Mucosa of gallbladder (tissue), 1 donor: ENCODE measurements at places on chromosomes 5 and 9. TPM values are rescaled to one million over a fixed set of nuclear protein-coding genes. Genes with fewer than 3 reads are reported as not detected.

DNA sequence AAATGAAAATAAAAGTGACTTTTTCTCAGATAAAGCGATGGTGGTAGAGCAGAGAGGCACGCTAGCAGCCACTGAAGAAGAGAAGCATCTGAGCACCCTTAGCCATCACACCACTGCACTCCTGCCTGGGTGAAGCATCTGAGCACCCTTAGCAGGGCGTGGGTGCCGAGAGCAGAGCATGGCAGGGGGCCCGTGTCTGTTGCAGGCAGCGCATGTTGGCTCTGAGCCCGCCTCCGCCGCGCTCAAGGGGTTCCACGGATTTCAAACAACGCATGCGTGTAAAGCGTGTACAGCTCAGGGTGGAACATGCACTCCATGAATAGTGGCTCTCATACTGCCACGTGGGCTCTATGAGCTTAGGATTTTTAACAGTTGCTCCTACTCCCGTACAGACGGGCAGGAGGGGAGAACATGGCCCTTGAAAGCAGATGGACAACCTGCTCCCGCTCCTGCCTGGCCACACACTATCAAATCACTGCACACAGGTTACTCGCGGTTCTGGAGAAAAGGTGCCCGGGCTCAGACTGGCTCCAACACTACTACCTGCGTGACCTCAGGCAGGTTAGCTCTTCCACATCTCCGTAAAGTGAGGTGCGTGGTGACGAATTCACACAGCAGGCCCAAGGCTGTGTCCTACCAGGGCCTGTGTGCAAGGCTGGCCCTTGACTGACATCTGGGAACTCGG is 12.1 kb downstream of the LRRC14B start:
- no peak for DNase-seq

Gene REEP2
- 7.6 TPM for total RNA-seq

Gene ABO
- 16.3 TPM for total RNA-seq

DNA sequence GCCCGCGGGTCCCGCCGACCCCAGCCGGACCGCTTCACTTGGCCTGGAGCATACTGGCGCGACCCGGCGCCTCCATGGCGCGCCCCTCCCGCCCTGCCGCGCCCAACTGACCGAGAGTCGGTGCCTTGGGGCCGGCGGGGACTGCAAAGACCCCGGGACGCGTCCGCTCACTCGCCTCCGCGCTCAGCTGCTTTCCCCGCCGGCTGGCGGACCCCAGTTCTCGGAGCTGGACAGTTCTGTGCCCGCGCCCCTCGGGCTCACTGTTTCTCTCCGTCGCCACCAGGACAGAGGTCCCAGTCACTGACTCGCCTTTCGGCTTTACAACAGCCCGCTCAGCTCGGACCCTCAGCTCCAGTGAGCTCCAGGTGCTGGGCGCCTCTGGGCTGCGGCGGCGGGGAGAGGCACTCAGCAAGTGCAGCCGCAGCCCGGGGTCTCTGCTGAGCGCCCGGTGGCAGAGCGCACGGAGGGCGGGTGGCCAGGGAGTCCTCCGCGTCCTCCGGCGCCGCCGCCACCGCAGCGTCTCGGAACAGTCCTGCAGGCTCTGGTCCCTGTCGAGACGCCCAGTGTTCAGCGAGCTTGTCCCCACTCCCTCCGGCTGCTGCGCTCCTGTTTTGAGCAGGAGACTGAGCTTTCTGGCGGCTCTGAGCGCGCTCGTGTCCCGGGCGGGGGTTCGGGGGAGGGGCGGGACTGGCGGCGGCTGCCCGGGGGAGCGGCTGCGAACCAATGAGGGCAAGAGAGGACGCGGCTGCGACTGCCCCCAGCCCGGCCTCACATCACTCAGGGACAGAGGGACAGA is at the start of gene SMIM32:
Gene SMIM32 (minus strand): TSS at position 637 of the 796 bp plus-strand sequence. CDS start 638 bp downstream, outside the sequence.
- peak; percentile 67 for DNase-seq

Gene FOXD4L4
- total RNA-seq = not detected

- DNase-seq = no peak
Observed at GRCh38 chr5:15933259-15934207, 246.1 kb downstream of the MARCHF11 start.

Gene EGR1
- 98.5 TPM for total RNA-seq

DNA sequence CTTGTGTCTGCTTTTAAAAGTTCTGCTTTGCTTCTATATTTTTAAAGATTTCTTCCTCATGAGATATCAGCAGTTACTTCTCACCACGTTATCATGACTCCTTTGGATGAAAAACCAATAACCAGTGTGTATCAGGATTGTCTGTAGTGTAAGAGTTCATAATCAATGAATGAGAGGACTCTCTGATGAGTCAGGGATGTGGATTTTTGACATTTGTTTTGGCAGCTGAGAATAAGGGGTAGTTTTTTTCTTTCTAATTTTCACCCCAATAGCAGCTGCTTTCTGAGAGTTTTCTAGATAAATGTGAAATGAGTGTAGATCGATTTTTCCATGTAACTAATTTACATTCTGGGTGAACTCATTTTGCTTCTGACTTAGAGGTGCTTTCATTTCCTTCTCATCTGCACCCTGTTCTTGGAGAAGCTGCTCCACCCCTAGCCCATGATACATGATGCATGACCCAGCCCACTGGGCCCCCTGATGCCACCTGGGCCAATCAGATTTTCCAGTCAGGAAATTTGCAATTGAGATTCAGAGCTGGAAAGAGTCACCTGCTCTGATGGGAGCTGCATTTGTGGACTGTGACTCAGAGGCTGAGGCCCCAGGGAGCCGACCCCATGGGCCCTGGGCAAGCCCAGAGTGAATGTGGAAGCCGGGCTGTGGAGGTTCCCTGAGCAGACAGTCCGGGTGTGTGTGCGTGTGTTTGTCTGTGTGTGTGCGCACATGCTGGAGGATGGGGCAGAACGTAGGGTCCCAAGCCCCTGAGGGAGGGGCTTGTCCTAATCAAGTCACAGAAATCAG is 159.3 kb downstream of the RGS3 start:
- DNase-seq = peak; percentile 66

GRCh38 chr5:153432583-153432982 is 57.9 kb upstream of the GRIA1 start:
- DNase-seq = no peak

Gene C5orf52
- not detected for total RNA-seq

Gene CTXN3
- total RNA-seq = not detected

DNA sequence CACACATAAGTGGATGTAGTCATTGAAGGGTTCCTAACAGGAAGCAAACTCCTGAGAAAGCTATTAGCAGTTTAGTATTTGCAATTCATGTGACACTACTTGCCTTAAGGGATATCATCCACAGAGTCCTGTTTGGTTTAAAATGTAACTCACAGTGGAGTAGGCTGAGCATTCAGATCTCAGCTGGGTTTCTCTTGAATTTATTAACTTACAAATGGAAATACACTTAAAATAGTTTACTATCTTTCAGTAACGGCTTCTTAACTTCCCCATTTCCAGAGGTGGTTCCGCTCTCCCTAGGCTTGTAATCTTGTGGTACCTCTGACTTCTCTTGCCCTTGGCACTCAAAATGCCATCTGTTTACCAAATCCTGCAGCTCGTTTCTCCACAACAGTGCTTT is 660.7 kb upstream of the ADAMTS16 start:
- DNase-seq = no peak

DNA sequence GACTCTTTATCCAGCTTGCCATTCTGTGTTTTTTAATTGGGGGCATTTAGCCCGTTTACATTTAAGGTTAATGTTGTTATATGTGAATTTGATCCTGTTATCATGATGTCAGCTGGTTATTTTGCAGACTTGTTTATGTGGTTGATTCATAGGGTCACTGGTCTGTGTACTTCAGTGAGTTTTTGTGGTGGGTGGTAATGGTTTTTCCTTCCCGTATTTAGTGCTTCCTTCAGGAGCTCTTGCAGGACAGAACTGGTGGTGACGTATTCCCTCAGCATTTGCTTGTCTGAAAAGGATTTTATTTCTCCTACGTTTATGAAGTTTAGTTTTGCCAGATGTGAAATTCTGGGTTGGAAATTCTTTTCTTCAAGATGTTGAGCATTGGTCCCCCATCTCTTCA is 381.1 kb downstream of the MAN2A1 start:
- no peak for DNase-seq

DNA sequence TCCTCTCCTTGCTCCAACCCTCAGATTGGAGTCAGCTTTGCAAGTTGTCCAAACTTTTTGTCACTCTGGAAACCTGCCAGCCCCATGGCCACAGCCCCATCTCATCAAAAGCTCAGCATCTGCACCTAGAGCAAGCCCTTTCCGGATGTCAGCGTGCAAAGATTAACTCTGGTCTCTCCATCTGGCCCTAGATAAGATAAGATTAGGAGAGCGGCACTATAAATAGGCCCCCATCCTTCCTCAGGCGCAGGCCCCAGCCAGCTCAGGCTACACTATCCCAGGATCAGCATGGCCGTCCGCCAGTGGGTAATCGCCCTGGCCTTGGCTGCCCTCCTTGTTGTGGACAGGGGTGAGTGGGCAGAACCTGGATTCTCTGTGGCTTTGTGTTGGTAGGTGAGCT is at the start of gene SPINK4:
Gene SPINK4 (plus strand): TSS at position 247 of the 400 bp plus-strand sequence. CDS start 42 bp downstream, at position 289.
- DNase-seq = peak; percentile 23
